Stimulated activated CD8-positive, alpha-beta memory T cell treated with anti-CD3 and anti-CD28 coated beads, Interleukin-4, amount 100 ng/mL, for 1 hour (primary cell): ENCODE measurements at places on chromosomes 5 and 9.

DNA sequence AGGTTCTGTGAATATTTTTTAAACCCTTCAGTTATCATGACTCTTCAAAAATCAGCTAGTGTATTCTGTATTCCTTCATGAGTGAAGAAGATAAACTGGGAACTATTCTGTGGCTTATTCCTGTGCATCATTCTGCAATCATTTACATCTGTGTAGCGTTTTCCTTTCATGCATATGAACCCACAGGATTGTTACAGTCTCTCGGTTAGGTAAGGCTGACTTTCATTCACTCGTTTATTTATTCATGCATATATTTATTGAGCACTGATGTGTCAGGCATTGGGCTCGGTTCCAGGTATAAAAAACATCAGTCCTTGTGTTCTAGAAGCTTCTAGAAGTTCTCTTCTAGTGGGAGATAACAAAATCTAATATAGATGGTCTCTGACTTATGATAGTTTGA, 318.4 kb downstream of the MAN2A1 start:
- no peak for DNase-seq

GRCh38 chr5:163585206-163585605, 79.8 kb downstream of the MAT2B start:
- no peak for DNase-seq

- DNase-seq = no peak
Measured at GRCh38 chr9:93466416-93467061, 13.2 kb upstream of the FAM120AOS start.

GRCh38 chr9:128383791-128384190, 12.6 kb downstream of the URM1 start:
- DNase-seq = no peak

DNA sequence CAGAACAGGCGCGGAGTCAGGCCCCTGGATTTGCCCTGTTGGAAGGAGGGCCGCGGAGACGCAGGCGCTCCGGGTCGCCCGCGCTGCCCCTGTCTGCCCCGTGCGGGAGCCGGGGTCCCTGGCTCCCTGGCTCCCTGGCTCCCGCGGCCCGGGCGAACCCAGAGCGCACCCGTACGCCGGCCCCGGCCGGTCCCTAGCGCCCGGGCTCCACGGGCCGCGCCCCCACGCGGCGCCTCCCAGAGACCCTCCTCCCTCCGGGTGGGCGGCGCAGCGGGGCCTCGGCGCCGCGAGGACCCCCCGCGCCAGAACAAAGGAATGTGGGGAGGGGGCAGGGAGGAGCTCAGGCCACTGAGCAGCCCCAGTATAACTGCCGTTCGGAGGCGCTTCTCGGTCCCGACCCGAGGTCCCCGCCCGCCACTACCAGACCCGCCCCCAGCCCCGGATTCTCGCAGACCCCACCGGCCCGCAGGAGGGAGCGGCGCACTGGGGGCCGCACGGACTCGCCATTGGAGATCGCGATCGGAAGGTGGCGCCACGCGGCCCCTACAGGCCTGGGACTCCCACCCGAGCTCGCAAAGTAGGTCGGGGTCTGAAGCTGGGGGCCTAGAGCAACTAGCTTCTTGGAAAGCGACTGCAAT, 2.4 kb downstream of the NFIL3 start:
- no peak for DNase-seq

DNA sequence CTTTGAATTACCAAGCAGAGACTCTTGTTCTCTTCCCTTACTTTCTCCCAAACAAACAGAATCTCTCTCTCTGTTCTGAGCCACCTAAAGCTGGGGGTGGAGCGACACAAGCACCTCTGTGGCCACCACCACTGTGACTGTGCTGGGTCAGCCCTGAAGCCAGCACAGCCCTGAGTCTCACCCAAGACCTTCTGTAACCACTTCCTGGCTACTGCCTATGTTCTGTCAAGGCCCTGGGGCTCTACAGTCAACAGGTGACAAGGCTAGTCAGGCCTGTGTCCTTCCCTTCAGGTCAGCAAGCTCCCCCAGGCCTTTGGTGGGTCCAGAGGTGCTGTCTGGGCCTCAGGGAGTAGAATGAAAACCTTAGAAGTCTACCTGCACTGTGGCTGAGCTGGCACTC, 26.1 kb upstream of the SLC28A3 start:
- DNase-seq = no peak

DNA sequence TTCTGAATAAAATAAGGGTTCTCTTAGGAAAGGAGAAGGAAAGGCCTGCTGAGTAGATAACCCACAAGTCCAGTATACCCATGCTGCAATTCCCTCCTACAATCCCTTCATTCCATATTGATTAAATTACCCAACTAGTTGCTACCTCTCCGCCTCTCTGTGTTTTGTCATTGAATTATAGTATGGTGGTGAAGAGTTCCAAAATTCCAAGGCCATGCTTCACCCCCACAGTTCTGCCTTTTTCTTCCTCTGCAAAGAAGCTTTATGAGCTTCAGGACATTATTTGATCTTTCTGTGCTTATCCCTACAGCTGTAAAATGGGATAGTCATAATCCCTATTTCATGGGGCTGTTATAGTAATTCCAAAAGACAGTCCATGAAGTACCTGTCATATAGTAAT, 215.6 kb downstream of the ACTL7B start:
- no peak for DNase-seq

- DNase-seq = no peak
Measured at GRCh38 chr9:4820168-4820567, 27.4 kb downstream of the RCL1 start.

DNA sequence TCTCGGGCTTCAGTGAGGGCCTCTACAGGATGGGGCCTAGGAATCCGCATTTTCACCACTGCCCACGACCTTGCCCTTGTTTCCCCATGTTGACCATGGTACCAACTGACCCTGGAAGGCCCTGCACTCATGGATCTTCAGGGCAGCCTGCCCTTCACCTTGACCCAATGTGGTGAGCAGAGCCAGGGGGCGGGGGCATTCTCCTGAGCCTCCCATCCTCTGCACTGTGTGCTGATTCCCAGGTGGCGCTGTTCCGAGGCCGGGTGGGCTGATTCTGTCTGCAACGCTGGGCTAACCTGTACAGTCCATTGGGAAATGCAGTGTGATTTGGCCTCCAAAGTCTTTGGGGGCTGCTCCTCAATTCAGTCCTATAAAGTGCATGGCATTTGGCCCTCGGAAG, 68.7 kb downstream of the SHB start:
- DNase-seq = no peak

DNA sequence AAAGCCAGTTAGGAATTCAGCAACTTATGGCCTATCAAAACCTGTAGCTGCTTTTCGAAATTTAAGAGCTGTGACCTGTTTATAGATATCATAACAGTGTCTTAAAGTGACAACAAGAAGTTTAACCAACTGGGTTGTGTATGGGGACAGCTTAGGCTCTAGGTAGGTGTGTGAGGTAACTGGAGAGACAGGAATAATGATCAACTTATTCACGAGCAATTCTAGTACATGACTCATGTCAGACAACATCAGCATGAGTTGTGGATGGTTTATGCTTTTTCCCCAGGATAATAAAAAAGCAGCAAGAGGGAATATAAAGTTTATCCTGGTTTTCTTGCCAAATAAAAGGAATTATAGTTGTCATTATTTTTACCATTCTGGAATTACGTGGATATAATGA, 88.6 kb downstream of the GDNF start:
- no peak for DNase-seq

DNA sequence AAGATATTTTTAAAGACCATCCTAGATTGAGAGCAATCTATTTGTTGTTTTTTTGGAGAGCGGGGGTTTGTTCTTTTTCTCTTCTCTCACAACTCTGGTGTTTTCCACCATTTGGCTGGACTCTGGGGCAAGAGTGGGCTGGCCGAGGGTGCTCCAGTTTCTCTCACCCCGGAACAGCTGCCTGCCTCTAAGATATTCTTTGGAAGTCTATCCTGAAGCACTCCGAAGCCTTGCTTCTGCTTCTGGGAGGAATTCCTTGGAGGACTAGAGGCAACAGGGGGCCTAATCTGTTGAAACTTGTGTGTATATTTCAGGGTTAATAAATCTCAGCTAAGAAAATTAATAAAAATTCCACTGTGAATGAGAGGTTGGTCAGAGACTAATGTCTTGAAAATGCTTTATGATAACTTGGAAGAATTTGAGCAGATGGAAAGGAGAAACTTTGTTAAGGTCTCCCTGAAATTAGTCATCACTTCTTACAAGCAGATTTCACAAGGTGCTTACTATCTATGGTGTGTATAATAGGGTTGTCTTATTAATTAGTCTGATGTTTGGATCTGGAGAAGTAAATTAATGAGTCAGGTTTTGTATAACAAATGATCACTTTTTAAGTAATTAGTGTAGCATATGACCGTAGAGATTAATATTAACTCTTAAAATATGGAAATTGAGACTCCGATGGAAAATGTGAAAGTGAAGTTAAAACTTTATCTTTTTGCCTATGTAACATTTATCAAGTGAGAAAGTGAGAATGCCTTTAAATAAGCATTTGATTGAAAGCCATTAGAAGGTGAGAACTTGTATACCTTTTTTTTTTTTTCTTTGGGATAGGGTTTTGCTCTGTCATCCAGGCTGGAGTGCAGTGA, 4.0 kb downstream of the MAN2A1 start:
- no peak for DNase-seq

- no peak for DNase-seq
Measured at GRCh38 chr5:80082731-80083100, 47.6 kb downstream of the THBS4 start.

DNA sequence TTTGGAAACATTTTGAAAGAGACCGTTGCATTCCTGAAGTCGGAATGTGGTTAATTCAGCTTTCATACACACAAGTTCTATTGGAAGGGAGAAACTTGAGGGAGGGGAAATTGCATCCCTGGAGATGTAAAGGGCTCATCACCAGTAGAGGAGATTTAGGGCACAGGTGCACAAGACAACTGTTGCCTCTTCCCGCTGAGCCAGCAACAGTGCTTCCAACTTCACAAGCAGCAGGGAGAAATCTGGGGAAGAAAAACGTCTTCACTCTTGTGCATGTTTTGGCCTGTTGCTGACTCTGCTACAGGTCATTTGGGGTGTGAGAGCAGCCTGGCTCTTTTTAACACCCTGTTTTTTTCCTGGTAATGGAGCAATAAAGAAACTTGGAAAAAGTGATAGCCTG, 277.9 kb downstream of the GAS1 start:
- DNase-seq = no peak

DNA sequence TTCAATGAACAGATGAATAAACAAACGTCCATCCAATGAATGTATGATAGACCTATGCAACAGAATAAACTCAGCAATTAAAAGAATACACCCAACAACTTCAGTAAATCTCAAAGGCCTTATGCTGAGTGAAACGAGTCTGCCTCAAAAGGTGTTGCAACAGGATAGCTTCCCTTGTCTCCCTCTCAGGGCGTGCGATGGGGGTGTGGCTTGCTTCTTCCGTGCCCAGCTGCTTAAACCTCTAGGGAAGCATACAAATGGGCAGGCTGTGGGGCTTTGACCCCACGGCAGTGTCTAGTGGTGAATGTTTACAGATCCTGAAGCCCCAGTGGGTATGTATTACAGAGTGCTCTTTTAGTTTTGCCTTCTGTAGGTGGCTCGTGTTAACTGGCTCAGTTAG, 87.0 kb upstream of the CCL21 start:
- DNase-seq = no peak

GRCh38 chr9:124011460-124012301, at the start of gene LHX2:
LHX2 (plus strand) TSS chr9:124011768; CDS start chr9:124012349, 581 bp downstream.
- DNase-seq = no peak

DNA sequence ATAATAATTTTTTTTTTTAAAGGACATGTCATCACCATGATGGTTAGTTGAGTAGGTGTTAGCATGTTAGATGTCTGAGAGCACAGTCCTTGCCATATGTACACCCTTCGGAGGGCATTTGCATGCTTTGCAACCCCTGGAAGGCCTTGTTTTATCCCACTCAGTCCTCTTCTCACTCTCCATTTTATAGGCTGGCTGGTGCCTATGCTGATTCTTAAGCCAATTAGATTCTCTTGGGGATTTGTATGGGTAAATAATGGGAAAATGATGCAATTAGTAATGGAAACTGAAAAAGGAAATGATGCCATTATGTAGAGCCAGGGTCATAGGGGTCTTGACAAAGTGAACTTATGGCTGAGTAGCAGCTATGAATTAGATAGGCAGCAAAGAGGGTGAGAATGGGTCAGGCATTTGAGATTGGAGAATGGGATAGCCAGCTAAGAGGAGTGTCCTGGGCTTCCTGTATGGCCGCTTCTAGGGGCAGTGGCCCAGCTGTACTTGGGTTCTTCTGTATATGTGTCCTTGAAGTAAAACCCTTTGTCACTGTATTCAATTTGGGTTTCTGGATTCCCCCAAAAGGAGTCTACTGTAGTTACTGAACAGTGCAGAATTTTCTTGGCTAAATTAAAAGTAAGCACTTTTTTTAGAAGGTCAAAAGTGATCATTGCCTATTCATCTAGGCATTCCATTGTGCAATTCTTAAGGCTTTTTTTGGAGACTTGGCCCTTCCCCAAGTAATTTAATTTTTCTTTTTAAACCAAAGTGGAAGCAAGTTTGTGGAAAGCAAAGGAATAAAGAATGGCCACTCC, 31.6 kb downstream of the LRRTM2 start:
- no peak for DNase-seq

- DNase-seq = no peak
Measured at GRCh38 chr5:146081556-146081955, 23.8 kb downstream of the PLAC8L1 start.

DNA sequence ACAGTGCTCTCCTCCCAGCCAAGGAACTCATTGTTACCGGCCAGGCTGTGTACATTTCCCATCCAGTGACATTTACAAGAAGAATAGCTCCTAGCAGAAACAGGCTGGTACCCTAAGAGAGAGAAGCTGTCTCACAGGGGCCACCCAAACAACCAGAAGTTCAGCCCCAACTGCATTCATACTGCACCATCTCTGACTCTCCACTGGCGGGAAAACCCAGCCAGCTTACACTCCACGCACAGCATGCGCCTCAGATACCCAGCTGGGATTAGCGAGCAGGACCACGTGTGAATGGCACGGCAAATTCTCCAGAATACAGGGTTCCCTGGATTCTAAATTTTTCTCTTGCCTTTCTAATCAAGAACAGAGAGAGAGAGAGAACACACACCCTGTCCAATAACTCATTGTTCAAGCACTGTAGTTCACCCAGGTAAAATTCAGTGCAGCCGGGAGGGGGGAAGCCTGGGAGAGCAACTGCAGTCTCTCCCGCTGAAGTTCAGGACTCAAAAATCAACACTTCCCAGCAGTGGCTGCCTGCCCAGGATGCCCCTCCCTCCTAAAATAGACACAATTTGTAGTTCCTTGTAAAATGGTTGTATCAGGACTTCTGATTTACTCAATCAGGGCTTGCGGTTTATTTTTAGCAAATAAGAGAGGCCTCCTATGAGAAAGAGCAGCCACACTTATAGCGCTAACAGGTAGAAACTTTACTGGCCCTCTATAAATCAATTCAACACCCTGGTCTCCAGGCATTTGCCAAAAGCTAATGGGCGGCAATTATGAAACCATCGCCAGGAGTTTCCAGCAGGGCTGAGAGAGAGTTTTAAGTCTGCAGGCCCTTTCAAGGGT, 2.2 kb downstream of the COL23A1 start:
- DNase-seq = no peak

DNA sequence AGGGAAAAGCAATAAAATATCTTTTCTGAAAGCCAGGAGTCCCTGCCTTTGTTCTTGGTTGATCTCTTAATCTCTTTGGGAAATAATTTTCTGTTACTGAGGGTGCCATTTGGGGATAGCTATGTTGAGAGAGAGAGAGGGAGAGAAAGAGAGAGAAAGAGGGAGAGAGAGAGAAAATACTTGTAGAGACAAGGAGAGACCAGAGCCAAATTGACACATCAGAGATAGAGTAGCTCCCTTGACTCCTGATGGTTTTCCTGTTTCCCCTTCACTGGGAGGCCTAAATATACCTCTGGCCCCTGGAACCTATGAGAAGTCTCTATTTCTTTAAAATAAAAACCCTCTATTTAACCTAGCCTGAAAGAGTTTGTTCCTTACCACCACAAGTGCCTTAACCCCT, 14.9 kb downstream of the CMYA5 start:
- DNase-seq = no peak

GRCh38 chr5:82641331-82642003, 363.3 kb upstream of the RPS23 start:
- no peak for DNase-seq
